ENCODE measurements at places on chromosomes 12 and 14.

- no peak for DNase-seq
These were observed 51.4 kb upstream of the TMTC2 start for GRCh38 chr12:82635263-82635662.

GRCh38 chr12:130705178-130705822 is 10.8 kb downstream of the RIMBP2 start:
- no peak for DNase-seq

DNA sequence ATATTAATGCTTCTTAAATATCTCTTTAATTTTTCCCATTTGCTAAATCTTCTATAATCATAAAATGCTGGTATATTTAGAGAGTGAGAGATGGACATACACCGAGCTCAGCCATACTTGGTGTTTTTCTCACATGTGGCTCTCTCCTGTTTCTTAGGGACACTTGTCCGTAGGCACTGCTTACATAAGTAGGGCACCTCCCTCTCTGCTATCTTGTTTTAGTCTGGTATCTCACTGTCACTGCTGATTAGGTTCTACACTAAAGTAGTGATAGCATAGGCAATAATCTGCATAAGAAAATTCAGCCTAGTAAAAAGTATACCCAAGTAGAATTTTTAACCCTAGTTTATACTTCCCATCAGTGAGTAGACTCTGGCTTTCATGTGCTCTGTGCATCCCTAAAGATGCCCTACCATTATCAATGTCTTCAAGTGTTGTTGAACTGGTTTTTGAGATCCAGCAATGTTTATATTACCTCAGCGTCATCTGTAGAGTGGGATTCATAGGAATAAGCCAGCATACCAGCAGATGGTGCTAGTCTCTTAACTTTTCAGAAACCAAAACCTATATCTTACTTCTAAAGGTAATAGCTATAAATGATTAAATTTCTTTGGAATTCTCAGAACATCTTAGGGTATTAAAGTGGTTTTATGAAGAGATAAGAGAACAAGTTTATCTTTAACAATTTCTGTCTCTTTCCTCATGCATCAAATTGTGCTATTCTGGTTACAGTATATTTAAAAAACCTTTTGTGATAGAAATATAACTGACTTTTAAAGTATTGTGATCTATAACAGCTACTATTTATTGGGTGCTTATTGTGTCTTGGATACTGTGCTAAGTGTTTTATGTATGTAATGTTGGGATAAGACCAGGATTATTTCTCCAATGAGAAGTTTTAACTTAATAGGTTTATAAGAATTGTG is 32.9 kb downstream of the ARID2 start:
- peak; percentile 18 for DNase-seq

- DNase-seq, result no peak
These were observed 20.7 kb upstream of the TMEM106C start for GRCh38 chr12:47942614-47943225.

GRCh38 chr14:69013943-69014782 is 35.1 kb upstream of the ACTN1 start:
- DNase-seq, result no peak

DNA sequence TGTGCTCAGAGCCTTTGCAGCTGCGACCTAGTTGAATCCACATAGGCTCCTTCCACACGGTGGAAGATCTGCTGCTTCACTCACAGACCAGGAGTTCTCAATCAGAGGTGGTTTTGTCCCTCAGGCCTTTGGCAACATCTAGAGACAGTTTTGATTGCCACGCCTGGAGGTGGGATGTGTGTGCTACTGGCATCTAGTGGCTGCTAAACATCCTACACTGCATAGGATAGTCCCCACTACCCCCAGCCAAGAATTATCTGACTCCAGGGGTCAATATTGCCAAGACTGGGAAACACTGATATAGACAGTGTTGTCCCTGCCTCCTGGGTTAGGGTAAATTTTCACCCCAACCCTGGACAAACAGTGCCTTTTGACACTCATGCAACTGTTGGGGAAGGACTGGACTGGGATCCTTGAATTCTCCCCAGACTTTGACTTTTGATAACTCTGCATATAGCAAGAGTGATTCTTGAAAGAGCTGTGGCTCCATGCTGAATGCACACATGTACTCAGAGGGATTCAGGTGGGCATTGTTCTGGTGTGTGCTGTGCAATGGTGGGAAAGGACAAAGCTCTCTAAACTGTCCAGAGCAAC is 39.8 kb downstream of the BAZ2A start:
- no peak for DNase-seq

DNA sequence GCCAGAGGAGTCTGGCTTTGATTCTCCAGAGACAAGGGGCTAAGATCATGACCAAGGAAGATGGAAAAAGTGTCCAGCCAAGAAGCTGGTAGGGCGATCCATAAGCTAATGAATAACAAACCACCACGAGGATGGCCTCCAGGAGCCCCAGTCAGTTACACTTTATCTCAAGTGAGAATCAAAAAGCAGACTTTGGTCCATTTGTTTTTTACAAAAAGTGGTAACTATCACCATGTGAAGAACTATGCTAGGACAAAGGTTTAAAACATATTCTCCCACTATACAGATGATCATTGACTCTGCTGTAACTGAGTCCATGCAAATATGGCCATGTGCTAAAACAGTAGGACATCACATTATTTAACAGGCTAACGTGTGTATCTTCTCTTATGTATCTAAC is 13.9 kb downstream of the SETD3 start:
- DNase-seq, result no peak

GRCh38 chr14:33464254-33464962 is 486.5 kb downstream of the EGLN3 start:
- no peak for DNase-seq

GRCh38 chr12:59570145-59570544 is 25.7 kb upstream of the SLC16A7 start:
- DNase-seq, result no peak

GRCh38 chr14:78698991-78699390 is 528.8 kb downstream of the NRXN3 start:
- no peak for DNase-seq

GRCh38 chr12:109170324-109170723 is 53.9 kb downstream of the ACACB start:
- DNase-seq, result no peak

GRCh38 chr12:21907948-21908837 is 33.0 kb downstream of the ABCC9 start:
- DNase-seq, result no peak

DNA sequence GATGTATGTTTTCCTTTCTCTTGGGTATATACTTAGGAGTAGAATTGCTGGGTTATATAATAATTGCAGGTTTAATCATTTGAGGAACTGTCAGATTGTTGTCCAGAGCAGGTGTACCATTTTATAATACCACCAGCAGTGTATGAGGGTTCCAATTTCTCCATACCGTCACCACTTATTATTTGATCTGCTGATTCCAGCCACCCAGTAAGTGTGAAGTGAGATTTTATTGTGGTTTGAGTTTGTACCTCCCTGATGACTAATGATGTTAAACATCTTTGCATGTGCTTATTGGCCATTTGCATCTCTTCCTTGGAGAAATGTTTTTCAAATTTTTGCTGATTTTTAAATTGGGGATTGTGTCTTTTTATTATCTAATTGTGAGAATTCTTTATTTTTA is 15.1 kb downstream of the NCKAP5L start:
- DNase-seq, result no peak

GRCh38 chr12:11638315-11638916 is 11.1 kb upstream of the ETV6 start:
- no peak for DNase-seq

DNA sequence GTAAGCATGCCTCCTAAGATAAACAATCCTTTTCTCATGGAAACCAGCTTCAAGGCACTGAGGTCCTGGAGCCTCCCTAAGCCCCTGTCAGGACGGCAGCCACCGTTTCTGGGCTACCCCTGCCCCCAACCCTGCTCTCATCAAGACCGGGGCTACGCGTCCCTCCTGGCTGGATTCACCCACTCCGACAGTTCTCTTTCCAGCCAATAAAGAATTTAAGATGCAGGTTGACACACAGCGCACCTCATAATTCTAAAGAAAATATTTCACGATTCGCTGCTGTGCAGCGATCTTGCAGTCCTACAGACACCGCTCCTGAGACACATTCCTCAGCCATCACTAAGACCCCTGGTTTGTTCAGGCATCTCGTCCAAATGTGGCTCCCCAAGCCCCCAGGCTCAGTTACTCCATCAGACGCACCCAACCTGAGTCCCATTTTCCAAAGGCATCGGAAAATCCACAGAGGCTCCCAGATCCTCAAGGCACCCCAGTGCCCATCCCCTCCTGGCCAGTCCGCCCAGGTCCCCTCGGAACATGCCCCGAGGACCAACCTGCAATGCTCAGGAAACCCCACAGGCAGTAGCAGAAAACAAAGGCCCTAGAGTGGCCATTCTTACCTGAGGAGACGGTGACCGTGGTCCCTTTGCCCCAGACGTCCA is 336.3 kb downstream of the TMEM121 start:
- no peak for DNase-seq

DNA sequence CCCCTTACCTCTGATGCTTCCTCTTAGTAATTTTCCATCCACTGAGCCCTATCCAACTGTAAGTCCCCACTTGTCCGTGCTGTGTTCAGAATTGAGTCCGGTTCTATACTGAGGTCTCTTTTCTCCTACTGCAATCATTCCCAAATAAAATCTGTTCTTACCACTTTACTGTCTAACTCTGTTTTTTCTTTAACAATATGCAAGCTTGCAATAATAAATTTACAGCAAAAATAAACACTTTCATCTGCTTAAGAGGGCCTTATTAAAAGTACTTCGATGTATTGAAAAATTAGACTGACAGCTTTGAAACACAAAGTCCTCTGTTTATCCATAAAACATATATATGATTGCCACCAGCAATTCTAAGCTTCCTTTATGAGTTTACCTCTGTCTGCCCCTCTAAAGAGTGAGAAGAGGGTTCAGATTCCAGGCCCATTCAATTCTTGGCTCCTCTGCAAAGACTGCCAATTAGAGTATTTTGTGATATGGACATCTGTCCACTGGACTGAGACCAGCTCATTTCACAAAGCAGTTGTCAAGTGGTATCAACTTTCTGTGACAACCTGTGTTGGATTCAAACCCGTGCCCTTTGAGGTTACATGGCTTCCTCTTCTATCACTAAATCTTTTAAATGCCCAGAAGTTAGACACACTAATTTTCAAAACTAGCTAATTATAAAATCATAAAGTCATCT is 39.9 kb upstream of the G2E3 start:
- DNase-seq, result no peak

GRCh38 chr12:87253157-87253556 is 776.0 kb downstream of the C12orf50 start:
- DNase-seq, result no peak

GRCh38 chr14:68851078-68851477 is 58.2 kb upstream of the ZFP36L1 start:
- no peak for DNase-seq

GRCh38 chr12:14920475-14921126 is 17.7 kb downstream of the ERP27 start:
- DNase-seq, result no peak

- DNase-seq, result no peak
These were observed 53.5 kb upstream of the WSCD2 start for GRCh38 chr12:108075561-108075960.

- DNase-seq, result no peak
These were observed 76.9 kb upstream of the REP15 start for GRCh38 chr12:27619308-27619707.

DNA sequence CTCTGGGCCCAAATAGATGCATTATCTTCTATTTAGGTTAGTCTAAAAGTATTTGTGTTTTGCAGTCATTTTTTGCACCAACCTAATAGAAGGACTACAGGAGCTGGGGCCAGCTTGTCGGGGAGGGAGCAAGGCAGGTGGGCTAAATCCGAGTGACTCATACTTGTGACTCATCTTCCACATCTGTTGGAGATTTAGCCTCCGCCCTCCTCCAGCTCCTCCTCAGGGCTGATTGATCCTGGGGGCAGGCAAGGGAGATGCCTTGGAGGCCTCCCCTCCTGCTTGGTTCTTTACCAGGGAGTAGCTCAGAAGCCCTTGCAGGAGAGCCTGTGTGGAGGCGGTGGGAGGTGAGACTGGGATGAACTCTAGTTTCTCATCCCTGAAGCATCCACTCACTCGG is 27.9 kb downstream of the RHOF start:
- peak; percentile 67 for DNase-seq

DNA sequence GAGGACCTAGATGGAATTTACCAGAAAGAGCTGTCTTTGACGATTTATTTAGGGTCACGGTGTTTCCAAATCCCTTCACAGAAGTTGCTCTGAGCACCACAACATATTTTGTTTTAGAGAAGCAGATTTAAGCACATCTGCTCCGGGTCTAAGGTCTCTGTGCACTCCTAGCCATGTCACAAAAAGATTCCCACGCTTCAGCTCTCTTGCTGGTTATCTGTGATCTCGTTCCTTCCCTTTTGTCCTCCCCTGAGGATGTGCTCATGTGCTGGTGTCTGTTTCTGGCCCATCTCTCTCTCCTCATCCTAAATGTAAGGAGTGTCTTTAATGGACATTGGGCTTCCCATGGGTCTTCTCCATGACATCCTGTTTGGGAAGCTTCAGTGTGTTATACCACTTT is 53.7 kb upstream of the GNPNAT1 start:
- no peak for DNase-seq

GRCh38 chr12:54430471-54431069 is 11.5 kb upstream of the ITGA5 start:
- DNase-seq, result no peak

DNA sequence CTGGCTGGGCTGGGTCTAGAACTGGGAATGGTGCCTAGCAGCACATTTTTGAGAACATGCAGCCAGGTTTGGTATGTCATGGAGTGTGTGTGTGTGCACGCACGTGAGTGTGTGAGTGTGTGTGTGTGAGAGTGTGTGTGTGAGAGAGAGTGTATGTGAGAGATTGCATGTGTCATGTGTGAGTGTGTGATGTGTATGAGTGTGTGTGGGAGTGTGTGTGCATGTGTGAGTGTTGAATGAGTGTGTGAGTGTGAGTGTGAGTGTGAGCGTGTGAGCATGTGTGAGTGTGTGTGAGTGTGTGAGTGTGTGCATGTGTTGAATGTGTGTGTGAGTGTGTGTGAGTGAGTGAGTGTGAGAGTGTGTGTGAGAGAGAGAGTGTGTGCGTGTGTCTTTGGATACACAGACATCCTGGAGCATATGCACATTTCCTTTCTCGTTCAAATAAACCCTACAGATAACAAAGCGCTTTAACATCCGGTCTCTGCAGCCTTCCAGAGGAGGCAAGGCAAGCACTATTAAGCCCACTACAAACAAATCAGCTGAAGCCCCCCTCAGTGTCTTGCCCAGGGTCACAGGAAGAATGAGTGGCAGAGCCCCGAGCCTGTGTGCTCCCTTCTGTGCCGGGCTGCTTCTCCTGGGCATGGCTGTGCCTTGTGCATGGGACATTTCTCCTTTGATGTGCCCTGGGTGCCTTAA is 108.7 kb upstream of the ETV6 start:
- DNase-seq, result no peak

DNA sequence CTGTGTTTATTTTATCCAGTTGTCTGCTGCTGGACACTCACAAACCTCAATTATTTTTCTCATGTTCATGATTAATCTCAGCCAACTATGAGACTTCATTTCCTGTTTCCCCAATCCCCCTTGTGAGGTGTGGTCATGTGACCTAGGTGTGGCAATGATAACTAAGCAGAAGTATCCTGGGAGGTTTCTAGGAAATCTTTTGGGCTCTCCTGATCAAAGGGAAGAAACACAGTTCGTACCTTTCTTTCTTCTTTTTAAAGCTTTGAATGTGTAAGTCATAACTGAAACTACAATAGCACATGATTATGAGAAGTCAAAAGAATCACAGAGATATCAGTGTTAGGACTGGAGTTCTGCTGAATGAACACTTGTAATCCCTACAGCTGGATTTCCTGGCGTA is 34.4 kb upstream of the MANSC4 start:
- no peak for DNase-seq

GRCh38 chr14:69315301-69315700 is 55.3 kb downstream of the GALNT16 start:
- DNase-seq, result no peak

GRCh38 chr12:43282106-43282505 is 269.9 kb downstream of the ADAMTS20 start:
- no peak for DNase-seq
